Activated naive CD8-positive, alpha-beta T cell treated with anti-CD3 and anti-CD28 coated beads for 36 hours (primary cell): ENCODE measurements at places on chromosomes 4 and X. TPM values are rescaled to one million over a fixed set of nuclear protein-coding genes. Genes with fewer than 3 reads are reported as not detected.

DNA sequence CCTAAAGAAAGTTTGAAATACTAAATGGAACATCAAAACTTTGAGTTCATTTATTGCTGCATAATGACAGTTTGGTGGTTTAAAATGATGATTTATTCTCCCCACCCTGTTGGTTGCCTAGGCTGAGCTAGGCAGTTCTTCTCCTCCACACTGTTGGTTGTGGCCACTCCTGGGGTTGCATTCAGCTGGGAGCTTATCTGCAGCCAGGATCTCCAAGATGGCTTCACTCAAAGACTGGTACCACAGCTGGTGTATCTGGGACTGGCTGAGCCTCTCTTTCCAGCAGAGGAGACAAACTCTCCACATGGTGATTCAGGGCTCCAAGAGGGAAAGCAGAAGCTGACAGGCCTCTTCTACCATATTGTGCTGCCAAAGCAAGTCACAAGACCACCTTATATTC, 33.1 kb downstream of the MSL3 start:
- no peak for DNase-seq

DNA sequence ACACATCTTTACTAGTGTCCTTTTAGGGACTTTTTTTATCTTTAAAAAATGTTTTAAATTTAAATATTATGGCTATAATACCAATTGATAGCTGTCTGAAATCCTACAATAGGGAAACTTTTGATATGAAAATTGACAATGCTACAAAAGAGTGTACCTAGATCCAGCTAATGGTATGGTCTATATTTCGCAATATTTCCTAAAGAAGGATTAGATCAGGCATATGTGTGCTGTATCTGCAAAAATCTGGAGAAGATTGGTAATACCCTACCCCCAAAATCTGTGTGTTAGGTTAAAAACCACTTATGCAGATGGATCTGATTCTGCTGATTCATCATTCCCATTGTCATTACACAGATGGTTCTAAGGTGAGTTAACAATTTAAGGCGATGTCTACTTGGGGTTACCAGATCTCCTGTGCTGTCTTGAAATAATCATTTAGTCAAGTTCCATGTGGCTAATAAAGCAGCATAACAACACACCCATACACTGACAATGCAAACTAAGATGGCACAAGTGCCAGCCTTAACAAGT, 137.1 kb downstream of the GASK1B start:
- DNase-seq, result no peak

DNA sequence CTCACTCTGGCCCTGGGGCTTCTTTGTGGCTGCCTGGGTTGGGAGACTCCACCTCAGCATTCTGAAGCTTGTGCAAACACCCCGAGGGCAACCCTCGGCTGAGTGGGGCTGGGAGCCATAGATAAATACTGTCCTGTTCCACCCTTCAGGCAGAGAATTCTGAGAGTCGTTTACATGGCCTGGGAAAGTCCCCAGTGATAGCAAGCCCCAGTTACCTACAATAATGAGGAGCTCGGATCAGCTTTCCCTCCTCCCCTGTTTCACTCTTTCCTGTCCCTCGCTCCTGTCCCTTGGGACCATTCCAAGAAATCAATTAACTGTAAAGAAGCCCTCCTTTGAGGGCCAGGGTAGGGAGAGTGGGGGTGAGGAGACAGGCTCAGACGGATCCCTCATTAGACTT, 31.6 kb upstream of the DDX3X start:
- DNase-seq, result no peak

- DNase-seq, result no peak
Measured at GRCh38 chr4:689723-690122, 772 bp upstream of the SLC49A3 start.

DNA sequence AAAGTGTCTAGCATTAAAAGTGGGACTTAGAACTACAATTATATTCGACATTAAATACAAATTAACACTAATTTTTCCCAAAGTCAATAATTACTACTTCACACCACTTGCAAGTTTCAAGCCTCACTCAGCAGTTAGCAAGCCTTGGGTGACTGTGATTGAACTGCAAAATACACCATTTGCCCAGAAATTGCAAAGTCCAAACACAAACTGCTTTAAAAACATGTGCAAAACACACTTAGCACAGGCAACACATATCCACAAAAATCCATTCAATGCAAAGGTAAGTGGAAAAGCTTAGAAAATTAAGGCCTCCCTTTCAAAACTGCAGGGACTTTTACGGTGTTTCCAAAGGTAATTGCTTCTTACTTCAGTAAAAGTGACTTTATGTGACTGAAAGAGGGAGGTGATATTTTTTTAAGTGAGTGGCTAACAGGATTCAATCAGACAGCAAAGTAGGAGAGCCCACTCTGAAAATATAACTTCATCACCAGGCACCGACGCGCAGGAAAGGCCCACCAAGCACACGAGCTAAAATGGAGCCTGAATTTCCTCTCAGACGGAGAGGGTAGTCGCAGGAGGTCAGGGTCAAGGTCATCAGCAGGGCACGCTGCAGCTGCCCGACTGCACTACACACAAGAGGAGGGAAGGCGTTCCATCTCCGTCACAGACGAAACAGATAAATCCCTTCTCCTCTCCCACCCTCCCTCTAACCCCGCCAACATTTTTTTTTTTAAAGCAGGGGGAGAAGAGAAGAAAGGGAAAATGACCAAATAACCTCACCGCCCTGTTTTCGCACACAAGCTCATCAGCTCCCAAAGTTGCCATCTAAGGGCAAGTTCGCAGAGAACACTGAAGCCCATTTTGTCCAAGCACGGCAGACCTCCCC, 3.1 kb downstream of the ZNF827 start:
- peak; percentile 40 for DNase-seq

DNA sequence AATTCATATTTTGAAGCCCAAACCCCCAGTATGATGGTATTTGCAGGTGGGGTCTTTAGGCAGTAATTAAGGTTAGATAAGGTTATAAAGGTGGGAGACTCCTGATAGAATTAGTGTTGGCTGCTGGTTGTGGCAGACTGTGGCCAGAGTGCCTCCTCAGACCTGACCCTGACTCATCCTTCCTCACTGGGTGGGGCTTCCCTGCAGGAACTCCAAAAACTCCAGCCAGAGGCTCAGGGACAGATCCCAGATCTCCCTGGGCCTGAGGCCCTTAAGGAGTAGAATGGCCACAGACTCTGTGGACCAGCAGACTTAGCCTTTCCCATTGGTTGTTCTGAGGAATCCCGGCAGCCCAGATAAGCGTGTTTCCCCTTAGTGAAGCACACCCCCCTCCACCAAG, 463.0 kb upstream of the CPEB2 start:
- no peak for DNase-seq

DNA sequence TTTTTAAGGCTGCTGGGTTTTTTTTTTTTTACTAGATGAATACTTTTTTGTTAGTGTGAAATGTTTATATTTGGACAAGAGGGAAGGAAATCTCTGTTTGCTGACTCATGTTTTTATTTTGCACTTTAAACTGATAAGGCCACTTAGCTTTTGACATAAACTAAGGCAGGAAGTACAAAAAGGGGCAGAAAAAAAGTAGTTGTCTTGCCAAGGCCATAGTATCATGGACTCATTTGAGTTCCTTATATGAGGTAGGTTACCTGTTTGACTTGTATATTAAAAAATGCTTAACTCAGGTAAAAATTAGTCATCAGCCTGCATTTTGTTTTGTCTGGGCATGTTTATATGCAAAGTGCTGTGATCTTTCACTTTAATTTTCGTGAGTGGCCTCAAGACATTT, 26.0 kb downstream of the SMAD1 start:
- DNase-seq, result no peak

- DNase-seq, result no peak
Measured at GRCh38 chr4:53855581-53856250, 208.7 kb downstream of the CHIC2 start.

- DNase-seq, result no peak
Measured at GRCh38 chrX:44042751-44043150, 69.6 kb upstream of the NDP start.

- DNase-seq, result peak; percentile 56
Measured at GRCh38 chrX:129957241-129958082, 25.0 kb upstream of the BCORL1 start.

DNA sequence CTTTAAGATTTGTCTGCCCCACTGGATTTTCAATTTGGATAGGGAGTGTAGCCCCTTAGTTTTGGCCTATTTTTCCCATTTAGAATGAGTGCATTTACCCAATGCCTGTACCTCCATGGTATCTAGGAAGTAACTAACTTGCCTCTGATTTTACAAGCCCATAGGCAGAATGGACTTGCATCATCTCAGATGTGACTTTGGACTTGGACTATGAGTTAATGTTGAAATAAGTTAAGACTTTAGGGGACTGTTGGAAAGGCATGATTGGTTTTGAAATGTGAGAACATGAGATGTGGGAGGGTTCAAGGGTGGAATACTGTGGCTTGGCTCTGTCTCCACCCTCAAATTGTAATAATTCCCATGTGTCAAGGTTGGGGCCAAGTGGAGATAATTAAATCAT, 2480.2 kb downstream of the PCDH7 start:
- DNase-seq, result no peak

- DNase-seq, result no peak
Measured at GRCh38 chr4:6169239-6169638, 31.1 kb downstream of the JAKMIP1 start.

DNA sequence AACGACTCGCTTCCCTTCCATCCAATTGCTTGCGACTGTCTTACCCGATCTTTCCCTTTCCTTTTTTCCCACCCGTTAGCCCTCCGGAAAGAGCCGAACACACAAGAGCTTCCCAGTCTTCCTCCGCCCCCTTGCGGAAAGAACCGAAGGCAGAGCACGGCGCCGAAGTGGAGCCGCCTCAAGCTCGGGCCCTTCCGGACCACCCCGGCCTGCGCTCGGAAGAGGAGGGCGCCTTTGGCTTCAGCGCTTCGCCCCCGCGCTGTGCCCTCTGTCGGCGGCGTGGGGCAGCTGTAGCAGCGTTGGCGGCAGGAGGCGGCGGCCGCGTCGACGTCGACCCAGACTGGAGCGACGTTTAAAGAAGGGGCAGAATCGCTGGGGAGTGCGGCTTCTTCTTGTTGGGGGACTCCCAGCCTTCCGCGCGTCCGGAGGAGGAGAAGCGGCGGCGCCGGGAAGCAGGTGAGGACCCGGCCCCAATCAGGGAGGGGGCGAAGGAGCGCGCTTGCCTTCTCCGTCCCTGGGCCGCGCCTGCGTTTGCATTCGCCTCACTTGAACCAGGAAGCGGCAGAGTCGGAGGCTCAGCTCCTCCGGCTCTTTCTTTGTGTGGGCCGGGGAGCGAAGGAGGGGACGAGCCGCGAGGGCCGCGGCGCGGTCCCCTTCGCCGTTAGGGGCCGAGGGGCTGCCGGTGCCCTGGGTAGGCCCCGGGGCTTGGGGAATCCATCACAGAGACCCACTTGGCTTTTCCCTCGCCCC, at the start of gene ZBTB33:
ZBTB33 (plus strand) TSS at position 291 of the 750 bp plus-strand sequence. CDS start 2,604 bp downstream, outside the sequence.
- DNase-seq, result peak; percentile 88

GRCh38 chrX:9286234-9286633, 178.6 kb upstream of the TBL1X start:
- no peak for DNase-seq

GRCh38 chrX:19811807-19812604, 75.4 kb downstream of the SH3KBP1 start:
- DNase-seq, result no peak

DNA sequence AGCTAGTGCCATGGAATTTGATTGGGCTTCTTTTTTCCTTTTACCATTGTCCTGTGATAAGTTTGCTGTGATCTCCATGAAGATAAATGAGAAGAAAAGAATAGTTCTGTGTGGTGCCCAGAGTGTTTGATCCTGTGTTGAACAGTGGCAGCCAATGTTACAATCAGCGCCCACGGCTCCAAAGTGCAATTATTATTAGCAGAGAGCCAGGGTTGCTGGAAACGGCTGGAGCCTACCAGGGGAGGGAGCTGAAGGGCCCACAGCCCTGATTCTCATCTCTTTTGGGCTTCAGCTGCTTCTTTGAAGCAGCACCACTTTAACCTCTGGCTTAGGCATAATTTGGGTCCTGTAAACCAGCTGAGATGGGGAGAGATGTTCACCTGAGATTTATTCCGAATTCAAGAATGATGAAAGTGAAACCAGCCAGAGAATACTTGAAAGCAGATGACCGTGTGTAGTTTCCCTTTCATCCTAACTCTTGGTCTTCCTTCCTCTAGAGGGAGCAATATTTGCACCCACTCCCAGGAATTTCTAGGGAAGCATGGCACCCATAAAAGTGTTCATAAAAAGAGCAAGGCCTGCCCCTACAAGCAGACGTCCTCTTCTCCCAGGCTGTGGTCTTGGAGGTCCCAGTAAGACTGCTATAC, 298.3 kb downstream of the EVC2 start:
- no peak for DNase-seq

- DNase-seq, result no peak
Measured at GRCh38 chrX:110178179-110178865, 139.6 kb downstream of the AMMECR1 start.

- DNase-seq, result no peak
Measured at GRCh38 chr4:1195109-1195671, 22.8 kb upstream of the SPON2 start.

DNA sequence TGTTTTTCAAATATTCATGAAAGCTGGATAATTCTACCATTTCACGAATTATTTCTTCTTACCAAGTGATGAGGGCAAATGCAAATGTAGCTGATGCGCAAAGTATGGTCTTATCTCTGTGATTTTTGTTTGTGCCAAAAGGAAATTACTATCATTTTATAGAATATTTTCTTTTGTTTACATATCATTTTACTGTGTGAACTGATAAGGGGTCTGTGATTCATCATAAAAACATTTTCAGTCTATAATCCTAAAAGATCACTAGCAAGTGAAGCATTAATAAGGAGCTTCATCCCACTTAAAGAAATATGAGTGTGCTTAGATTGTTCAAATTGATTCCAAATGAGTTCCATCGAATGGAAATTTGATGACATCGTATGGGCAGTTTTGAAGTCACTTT, 694 bp downstream of the CSN3 start:
- no peak for DNase-seq

DNA sequence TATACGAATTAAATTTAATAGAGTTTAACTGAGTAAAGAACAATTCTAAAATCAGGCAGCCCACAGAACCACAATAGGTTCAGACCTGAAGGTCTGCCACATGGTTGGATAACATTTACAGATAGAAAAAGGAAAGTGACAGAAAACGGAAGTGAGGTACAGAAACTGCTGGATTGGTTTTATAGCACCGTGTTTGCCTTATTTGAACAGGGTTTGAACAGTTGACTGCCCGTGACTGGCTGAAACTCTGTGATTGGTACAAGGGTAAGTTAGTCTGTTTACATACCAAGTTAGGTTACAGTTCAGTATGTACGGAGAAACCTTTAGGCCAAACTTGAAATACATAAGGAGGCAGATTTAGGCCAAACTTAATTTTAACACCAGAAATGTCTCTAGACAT, 64.1 kb upstream of the ATXN3L start:
- no peak for DNase-seq

- DNase-seq, result no peak
Measured at GRCh38 chr4:186760576-186760975, 36.9 kb upstream of the FAT1 start.

MTMR8 gene
- total RNA-seq, result 6.1 TPM

APELA gene
- not detected for total RNA-seq

DCX gene
- not detected for total RNA-seq

RBM10 gene
- 67.2 TPM for total RNA-seq

IL2RG gene
- 231 TPM for total RNA-seq

RHOXF1 gene
- not detected for total RNA-seq

H2BW2 gene
- not detected for total RNA-seq

HTR2C gene
- total RNA-seq, result not detected

ODAPH gene
- not detected for total RNA-seq

KLHL4 gene
- not detected for total RNA-seq

BCAP31 gene
- total RNA-seq, result 109 TPM

MAGEA10 gene
- total RNA-seq, result not detected
